ENCODE measurements at places on chromosomes 3 and 15.

GRCh38 chr3:147397155-147397874 is 9.0 kb downstream of the ZIC4 start:
- no peaks in the 10 kb centered on the region for H3K36me3 ChIP-seq
- ATAC-seq: no peak
- H3K4me3 ChIP-seq: no peak overlapping the region
- H3K27ac ChIP-seq: no peak overlapping the region

DNA sequence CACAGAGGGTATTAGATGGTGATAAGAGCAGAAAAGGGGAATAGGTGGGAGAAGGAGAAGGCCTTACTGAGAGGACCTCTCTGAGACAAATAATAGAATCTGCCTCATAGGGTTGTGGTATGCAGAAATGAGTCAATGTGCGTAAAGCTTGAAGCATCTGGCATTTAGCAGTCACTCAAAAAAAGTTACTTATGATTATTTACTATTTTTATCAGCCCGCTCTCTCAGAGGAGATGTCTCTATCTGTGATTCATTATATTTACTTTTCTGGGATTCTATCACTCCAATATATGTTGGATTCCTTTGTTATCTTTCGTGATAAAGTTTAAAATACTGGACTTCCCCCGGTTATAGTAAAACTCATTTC is 4.6 kb upstream of the TM4SF1 start:
- ATAC-seq: no peak
- peaks cover 4% of the 10 kb centered on the region for H3K4me1 ChIP-seq
- no peaks in the 10 kb centered on the region for H3K27me3 ChIP-seq
- no peak overlapping the region for H3K27ac ChIP-seq

DNA sequence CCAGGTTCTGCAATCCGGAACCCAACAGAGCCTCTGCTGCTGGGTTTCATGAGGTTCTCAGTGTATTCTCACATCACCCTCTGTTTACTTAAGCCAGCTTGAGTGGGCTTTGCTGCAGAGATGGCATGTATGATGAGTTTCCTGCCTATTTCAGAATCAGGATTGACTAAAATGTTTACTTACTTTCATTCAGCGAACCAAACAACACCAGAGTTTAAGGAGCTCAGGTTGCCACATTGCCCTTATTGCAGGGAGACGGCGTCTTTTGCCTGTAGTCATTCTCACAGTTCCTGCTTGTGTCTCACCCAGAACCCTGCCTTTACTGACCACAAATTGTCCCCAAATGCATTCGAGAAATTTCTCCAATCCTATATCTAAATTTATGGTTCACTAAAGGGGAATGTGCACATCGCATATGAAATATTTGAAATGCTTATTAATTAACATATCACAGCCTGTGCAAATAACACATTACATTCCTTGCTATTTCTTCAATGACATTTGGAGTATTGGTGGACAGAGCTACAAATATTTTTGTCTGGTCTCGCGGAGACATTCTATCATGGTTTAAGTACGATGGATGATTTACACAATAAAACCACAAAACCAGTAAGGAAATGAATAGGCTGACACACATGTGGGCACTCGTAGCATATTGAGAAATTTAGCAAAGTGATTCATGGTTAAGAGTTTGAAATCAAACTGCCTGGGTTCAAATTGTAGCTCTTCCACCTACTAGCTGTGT is 377.2 kb upstream of the CFAP20DC start:
- H3K27ac ChIP-seq: no peak overlapping the region
- no peak for ATAC-seq
- peaks cover 16% of the 10 kb centered on the region for H3K4me1 ChIP-seq

- no peaks in the 10 kb centered on the region for H3K27me3 ChIP-seq
- H3K27ac ChIP-seq: no peak overlapping the region
- no peaks in the 10 kb centered on the region for H3K36me3 ChIP-seq
- no peak overlapping the region for H3K4me3 ChIP-seq
These were observed 518.5 kb downstream of the EPHA3 start for GRCh38 chr3:89625945-89626344.

- peak; percentile 74 for ATAC-seq
- H3K4me1 ChIP-seq: peaks cover 34% of the 10 kb centered on the region
- H3K4me3 ChIP-seq: peak within 1 kb of the TSS; percentile 81
- peak within 1 kb of the TSS; percentile 36 for H3K27ac ChIP-seq
- H3K36me3 ChIP-seq: no peaks in the 10 kb centered on the region
These were observed at the start of gene HDDC3 for GRCh38 chr15:90931828-90932659. HDDC3 (minus strand) TSS chr15:90932549; CDS start chr15:90932540, 9 bp downstream.

GRCh38 chr3:193842029-193842798 is 249.2 kb downstream of the OPA1 start:
- no peak for ATAC-seq
- H3K27me3 ChIP-seq: no peaks in the 10 kb centered on the region
- no peaks in the 10 kb centered on the region for H3K36me3 ChIP-seq
- no peak overlapping the region for H3K4me3 ChIP-seq

GRCh38 chr3:62090066-62090465 is 283.3 kb downstream of the FEZF2 start:
- no peaks in the 10 kb centered on the region for H3K27me3 ChIP-seq
- no peaks in the 10 kb centered on the region for H3K4me1 ChIP-seq
- no peak overlapping the region for H3K27ac ChIP-seq
- no peak overlapping the region for H3K4me3 ChIP-seq
- no peak for ATAC-seq

DNA sequence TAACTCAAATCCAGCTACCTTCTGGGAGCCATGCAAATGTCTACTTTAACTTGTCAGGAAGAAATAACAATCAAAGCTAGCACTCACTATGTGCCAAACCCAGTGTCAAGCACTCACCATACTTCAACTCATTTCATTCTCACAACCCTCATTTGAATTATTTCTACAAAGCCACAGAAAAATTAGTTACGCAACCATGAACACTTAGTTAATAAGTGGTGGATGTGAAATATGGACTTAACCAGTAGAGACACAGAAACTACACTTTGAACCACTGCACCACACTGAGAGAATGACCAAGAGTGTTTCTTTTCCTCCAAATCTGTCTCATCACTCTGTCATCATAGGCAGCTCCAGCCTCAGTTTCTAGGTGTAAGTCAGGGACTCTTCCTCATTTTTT is 91.0 kb upstream of the MBNL1 start:
- no peaks in the 10 kb centered on the region for H3K4me1 ChIP-seq
- no peaks in the 10 kb centered on the region for H3K36me3 ChIP-seq
- no peak overlapping the region for H3K27ac ChIP-seq
- ATAC-seq: no peak
- H3K4me3 ChIP-seq: no peak overlapping the region

DNA sequence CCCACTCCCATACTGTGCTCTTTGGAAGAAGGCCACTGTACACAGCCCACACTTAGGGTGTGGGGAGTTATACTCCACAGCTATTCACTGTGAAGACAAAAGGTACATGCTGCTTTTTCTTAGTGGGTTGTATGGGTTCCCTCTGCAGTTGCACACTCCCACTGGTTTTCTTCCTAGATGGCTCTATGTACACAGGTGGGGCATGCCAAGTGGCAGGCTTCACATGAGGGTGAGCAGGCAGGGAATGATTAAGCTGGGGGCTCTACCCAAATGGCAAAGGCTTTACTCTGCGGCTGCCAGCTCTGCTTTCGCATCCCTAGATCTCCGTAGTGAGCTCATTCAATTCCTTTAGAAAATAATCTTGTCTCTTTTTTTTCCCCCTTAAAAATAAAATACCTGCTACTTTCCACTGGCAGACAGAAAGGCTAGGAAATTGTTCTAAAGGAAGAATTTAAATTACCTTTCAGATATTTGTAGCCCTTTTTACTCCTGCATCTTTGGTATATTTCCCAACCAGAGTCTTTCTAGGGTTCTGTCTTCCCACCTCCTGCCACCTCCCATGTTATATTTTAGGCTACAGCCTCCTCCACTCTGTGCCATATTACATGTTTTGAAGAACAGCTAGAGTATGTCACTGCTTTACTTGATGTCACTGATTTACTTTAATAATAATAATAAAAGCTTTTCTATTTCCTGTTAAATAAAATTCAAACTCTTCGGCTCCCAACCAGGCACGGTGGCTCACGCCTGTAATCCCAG is 8.2 kb downstream of the LARP6 start:
- H3K4me3 ChIP-seq: no peak overlapping the region
- no peak for ATAC-seq
- no peak overlapping the region for H3K27ac ChIP-seq

- peak overlapping the region; percentile 27 for H3K27ac ChIP-seq
- peaks cover 16% of the 10 kb centered on the region for H3K4me1 ChIP-seq
- no peaks in the 10 kb centered on the region for H3K36me3 ChIP-seq
- H3K4me3 ChIP-seq: no peak overlapping the region
- H3K27me3 ChIP-seq: no peaks in the 10 kb centered on the region
- ATAC-seq: peak; percentile 26
These were observed 13.9 kb upstream of the USP3 start for GRCh38 chr15:63490345-63491034.

DNA sequence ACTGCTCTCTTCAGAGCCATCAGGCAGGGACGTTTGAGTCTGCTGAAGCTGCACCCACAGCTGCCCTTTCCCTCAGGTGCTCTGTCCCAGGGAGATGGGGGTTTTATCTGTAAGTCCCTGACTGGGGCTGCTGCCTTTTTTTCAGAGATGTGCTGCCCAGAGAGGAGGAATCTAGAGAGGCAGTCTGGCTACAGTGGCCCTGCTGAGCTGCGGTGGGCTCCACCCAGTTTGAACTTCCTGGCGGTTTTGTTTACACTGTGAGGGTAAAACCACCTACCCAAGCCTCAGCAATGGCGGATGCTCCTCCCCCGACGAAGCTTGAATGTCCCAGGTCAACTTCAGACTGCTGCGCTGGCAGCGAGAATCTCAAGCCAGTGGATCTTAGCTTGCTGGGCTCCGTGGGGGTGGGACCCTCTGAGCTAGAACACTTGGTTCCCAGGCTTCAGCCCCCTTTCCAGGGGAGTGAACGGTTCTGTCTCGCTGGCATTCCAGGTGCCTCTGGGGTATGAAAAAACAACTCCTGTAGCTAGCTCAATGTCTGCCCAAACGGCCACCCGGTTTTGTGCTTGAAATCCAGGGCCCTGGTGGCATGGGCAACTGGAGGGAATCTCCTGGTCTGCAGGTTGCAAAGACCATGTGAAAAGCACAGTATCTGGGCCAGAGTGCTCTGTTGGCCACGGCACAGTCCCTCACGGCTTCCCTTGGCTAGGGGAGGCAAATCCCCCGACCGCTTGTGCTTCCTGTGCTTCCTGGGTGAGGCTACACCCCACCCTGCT is 21.1 kb upstream of the ST6GAL1 start:
- no peaks in the 10 kb centered on the region for H3K27me3 ChIP-seq
- no peak overlapping the region for H3K4me3 ChIP-seq
- no peak for ATAC-seq
- no peaks in the 10 kb centered on the region for H3K36me3 ChIP-seq
- no peaks in the 10 kb centered on the region for H3K4me1 ChIP-seq

DNA sequence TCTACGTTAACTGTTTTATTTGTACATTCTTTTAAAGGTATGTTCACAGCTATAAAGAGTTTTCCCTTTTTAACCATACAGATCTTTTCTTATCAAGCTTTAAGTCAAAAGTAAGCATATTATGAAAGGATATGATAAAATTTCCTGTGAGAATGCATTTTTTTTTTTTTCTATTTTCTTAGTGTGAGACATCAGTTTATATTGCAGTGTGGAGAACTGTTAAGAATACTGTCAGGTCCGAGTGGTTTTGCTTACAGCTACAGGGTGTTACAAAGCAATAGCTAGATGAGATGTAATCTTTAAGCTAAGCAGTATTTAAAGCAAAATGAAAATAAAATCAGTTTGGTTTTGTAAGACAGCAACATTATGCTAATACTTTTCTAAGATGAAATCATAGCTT is 133.2 kb downstream of the SLC25A26 start:
- ATAC-seq: no peak
- no peak overlapping the region for H3K27ac ChIP-seq
- no peaks in the 10 kb centered on the region for H3K4me1 ChIP-seq
- no peaks in the 10 kb centered on the region for H3K27me3 ChIP-seq

DNA sequence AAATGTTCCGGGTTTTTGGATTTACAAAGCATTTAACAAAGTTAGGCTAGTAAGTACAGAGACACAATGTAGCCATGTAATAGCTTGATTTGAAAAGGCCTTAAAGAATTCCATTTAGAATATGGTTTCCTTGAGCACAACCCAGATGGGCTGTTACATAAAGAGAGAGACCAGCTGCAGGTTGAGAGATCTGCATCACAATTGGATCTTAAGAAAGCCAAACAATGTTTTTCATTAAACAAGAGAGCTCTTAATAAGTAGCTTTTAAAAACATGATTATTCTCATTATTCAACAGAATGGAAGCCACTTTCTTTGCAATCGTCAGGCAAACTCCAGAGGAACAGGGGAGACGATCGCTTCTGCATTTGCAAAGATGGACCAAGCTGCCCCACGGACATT is 300.3 kb downstream of the OCA2 start:
- H3K27me3 ChIP-seq: peaks cover 12% of the 10 kb centered on the region
- no peaks in the 10 kb centered on the region for H3K36me3 ChIP-seq
- ATAC-seq: no peak
- no peak overlapping the region for H3K4me3 ChIP-seq
- H3K4me1 ChIP-seq: no peaks in the 10 kb centered on the region

DNA sequence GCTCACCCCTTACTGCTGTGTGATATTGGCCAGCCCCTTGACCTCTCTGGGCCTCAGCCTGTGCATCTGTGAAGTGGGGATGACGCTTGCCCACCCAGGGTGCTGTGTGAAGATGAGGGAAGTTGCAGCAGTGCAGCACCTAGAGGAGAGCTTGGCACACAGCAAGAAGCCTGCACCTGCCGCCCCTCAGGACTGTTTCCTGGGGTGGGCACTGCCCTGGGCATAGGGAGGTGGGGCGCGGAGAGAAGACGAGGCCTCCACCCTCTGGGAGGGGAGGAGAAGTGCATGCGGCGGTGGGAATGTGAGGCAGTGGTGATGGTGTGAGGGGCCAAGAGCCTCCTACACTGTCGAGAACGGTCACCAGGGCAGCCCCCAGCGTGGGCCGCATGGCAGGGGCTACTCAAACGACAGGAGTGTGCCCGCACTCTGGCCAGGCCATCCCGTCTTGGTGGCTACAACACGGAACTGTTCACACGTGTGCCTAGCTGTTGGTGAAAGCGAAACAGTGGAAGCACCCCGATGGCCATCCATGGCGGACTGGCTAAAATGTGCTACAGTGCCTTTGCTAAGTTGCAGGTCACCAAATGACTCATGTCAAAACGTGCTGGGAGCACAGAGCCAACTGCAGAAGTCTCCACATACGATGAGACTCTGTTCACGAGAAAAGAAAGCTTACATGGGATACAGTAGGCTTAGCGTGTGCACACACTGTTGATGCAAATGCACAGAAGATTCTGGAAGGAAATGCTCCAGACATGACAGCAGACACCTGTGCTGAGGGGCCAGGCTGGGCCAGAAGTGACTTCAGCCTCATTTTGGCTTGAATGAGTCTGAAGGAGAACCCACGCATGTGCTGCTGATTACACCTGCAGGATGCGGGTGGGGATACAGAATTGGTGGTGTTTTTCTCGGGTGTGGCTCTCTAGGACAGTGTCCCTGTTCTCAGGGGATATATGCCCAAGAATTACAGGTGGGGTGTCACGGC is 40.4 kb upstream of the IQSEC1 start:
- no peak overlapping the region for H3K4me3 ChIP-seq
- H3K27me3 ChIP-seq: peaks cover 56% of the 10 kb centered on the region
- H3K4me1 ChIP-seq: no peaks in the 10 kb centered on the region
- ATAC-seq: no peak

GRCh38 chr3:192750201-192750600 is 22.9 kb upstream of the FGF12 start:
- no peak overlapping the region for H3K27ac ChIP-seq
- no peaks in the 10 kb centered on the region for H3K36me3 ChIP-seq
- H3K4me1 ChIP-seq: no peaks in the 10 kb centered on the region
- no peaks in the 10 kb centered on the region for H3K27me3 ChIP-seq

GRCh38 chr15:93317772-93318171 is 228.8 kb upstream of the RGMA start:
- H3K4me1 ChIP-seq: no peaks in the 10 kb centered on the region
- H3K36me3 ChIP-seq: no peaks in the 10 kb centered on the region
- ATAC-seq: no peak
- no peak overlapping the region for H3K4me3 ChIP-seq
- no peaks in the 10 kb centered on the region for H3K27me3 ChIP-seq
- no peak overlapping the region for H3K27ac ChIP-seq
